Posterior vena cava (tissue), 2 donors: ENCODE measurements at places on chromosomes 4 and X.

DNA sequence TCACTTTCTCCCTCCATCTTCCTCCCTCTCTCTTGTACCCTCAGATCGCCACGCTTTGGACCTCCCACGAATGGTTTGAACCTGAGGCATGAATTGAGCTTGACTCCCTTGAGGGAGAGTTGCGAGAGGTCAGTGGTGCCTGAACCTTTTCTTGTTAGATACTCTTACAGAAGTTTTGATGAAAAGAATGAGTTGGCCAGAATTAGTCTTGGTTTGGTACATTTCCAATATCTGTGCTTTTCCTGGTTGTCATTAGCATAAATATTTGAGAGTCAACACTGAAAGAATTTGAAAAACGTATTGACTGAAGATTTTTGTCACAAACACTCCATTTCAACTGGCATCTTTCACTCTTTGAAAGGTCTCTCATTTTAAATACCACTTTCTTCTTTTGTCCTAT, 510.6 kb upstream of the DIPK2B start:
- no peak for DNase-seq

DNA sequence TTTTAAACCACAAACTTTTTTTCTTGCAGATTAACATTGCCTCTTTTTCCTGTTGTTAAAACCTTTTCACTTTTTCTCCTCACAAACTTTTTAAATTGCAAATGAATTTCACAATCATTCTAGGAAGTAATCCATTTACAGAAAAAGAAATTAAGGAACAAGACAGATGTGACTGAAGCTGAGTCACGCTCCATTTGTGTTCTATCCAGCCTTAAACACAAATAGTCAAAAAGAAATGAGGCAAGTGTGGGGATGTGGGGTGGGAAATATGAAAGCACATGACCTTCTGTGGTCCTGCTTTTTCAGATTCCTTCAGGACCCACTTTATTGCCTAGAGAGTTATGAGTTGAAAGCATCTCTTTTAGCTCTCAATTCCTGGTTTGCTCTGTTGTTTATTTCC, 197.0 kb downstream of the ADGRL3 start:
- no peak for DNase-seq

DNA sequence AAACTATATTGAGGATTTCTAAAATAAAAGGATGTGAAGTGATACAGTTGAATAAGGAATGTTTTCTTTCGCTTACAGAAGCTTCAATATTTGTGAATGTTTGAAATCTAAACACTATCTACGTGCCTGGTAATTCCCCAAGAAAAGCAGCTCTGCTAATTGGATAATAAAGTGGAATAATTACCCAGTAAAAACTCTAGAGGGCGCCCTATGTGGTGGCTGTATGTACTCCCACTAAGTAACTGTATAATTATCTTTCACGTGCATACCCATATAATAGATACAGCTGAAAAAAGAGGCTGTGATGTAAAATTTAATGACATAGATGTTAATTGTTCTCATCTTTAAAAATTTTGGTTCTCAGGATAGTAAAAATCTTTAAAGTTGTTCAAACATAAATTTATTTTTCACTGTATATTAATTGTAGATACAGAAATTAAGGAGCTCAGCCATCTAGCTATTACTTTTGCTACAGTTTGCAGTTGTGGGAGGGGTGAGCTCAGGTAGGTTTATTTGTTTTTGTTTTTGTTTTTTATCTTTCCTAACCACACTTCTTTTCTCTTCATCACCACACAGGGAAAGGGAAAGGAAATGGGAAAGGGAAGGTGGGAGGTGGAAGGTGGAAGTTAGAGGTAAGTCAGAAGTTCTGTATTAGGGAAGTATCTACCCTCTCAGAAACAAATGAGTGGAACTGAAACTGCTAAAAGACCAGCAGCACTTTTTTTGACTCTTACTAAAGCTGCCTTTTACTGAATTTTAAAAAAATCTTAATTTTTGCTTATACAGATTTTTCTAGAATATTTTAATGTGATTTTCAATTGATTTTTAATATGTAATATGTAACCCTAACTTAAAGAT, 151.7 kb upstream of the RPS6KA6 start:
- no peak for DNase-seq

- DNase-seq = no peak
Observed at GRCh38 chr4:41069257-41069656, 145.1 kb downstream of the APBB2 start.

- no peak for DNase-seq
Observed at GRCh38 chrX:130861462-130861861, 41.5 kb downstream of the ENOX2 start.

- DNase-seq = no peak
Observed at GRCh38 chr4:154364066-154364845, 127.3 kb downstream of the DCHS2 start.

DNA sequence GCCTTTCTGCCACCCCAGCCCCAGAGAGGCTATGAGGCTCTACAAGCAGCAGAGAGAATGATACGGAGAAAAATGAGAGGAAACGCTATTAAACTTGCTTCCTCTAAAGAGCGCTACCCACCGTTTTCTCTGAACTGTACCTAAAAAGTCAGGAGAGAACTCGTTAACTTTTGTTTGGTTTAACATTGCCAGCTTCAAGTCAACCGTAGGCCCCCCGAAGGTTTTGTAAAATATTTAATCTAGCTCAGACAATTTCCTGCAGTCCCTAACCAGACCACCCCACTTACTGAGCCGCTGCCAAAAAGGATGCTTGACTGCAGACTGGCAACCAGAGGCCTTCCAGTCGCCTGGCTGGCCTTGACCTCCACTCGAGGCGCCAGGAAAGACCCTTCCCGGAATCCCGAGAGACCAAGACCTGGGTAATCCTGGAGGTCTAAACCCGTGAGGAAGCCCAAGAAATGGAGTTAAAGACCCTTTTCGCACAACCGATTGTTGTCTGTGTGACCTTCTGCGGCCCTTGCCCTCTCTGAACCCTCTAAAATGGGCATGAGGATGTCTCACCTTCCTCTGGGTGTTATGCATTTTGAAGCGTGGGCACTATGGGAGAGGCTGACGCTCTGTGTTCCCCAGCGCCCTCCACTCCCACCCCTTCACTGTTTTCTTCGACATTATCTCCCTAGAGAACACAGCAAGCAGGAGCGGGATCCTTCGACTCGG, 86.3 kb downstream of the BCOR start:
- no peak for DNase-seq

GRCh38 chrX:5857232-5857631, 371.4 kb downstream of the NLGN4X start:
- no peak for DNase-seq

DNA sequence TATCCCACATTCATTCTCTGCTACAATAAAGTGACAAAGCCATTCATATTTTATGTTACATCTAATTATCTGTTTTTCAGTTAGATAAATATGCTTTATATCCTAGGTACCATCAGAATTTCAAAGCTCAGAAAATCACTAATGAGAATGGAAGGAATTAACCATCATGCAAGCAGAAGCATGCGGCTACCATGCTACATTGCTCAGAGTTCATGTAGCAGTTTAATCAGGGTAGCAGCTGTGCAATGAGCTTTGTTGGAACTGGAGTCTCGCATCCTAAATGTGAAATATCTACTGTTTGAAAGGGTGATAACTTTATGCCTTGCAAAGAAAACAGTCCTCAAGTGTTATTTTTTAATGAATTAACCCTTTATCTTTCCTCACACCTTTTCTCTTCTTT, 77.5 kb downstream of the SNCA start:
- no peak for DNase-seq

GRCh38 chr4:72473434-72473900, 95.6 kb downstream of the ADAMTS3 start:
- no peak for DNase-seq

- no peak for DNase-seq
Observed at GRCh38 chrX:56765811-56766553, 36.9 kb downstream of the NBDY start.

DNA sequence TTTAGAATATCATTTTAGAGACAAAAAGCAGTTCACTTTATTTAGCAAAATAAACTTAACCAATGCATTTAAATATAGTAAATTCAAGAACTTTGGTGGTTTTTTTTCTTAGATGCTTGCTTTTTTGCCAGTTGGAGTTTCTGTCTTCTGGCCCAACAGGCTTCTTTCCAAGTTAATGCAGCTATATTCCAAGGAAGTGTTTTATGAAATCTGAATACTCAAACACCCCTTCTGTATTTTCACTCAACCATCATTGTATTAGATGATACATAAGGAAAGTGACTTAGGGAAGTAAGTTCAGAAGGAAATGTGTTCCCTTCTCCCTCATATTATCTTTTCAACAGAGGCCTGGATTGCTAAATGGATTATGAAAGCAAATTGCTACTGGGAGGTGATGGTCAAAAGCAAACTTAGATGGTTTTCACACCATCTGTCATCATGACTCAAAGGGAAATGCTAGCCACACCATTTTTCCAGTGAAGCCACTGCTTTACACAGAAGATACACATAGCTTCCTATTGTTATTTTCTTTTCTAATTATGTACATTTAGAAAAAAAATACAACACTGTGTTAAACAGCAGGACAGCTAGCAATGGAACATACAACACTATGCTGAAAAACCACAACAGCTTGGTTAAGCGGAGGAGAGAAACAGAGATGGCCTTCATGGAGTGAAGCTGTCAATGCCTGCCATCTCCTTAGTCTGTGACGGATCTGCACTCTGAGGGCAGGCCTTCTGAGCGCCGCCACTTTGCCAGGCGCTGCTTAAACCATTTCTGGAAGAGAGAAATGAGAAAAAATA, 32.9 kb downstream of the HOPX start:
- DNase-seq = no peak

GRCh38 chr4:1523907-1524636, 117.8 kb upstream of the NKX1-1 start:
- DNase-seq = peak; percentile 80

- no peak for DNase-seq
Observed at GRCh38 chrX:27086237-27086636, 376.9 kb downstream of the PPP4R3C start.

DNA sequence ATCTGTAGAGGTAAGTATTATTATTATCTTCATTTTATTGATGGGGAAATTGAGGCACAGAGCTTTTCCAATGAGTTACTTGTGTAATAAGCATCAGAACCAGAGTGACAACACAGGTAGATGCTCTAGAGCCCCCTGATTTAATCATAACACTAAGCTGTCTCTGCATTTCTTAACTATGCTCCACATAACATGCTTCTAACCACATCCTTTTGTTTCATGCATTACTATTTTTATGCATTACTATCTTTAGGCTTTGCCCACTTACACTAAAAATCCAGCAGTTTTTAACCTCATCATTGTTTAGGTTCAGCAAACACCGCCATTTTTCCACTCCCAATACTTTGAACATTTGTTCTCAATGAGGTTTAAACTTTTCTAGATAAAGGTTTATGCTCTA, 1900.8 kb upstream of the PCDH10 start:
- DNase-seq = no peak

DNA sequence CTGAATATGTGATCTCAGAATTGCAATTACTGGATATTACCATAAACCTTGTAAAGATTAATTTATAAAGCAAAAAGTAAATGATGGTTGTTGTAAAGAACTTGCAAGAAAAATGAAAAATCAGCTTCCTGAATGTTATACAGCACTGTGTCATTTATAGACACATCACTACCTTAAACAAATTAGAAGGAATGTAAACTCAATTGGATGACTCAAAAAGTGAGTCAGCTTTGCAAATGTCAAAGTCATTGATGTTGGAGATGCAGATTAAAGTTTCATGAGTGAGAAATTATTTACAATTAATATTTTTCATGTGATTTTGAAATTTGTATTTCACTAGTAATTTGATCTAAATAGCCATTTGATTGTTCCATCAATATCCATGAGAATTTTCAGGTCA, 193.2 kb downstream of the RAPGEF2 start:
- DNase-seq = no peak

- no peak for DNase-seq
Observed at GRCh38 chr4:15361529-15361928, 66.3 kb upstream of the C1QTNF7 start.

DNA sequence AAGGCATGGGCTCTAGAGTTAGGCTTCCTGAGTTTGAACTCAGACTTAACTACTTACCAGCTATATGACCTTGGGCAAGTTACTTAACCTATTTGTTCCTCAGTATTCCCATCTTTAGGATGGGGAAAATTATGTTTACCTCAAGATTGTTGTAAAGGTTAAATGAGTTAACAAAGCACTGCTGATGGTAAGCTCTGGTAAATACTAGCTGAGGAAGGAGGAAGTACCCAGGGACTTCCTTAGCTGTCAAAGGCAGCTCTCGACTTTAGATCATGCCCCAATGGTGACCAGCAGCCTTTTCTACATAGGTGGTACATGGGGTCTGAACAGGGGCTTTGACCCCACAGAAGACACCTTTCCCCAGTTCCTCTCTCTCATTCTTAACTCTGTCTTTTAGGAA, 20.1 kb downstream of the ATP7A start:
- DNase-seq = no peak

DNA sequence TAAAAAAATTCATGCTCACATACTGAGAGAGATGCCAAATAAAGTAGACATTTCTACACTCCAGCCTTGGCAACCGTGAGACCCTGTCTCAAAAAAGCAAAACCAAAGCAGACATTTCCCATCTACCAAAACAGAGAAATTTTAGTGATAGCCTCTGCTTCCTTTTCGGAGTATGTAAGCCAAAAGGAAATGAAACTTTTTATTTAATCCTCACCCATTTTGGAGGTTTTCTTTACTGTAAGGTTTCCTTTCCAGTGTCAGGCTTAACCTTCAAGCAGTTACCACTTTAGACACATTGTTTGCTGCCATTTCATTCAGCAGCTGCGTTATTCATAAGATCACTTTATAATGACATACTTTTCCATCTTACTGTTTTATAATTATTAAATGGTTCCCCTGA, 15.9 kb downstream of the ADD1 start:
- no peak for DNase-seq

DNA sequence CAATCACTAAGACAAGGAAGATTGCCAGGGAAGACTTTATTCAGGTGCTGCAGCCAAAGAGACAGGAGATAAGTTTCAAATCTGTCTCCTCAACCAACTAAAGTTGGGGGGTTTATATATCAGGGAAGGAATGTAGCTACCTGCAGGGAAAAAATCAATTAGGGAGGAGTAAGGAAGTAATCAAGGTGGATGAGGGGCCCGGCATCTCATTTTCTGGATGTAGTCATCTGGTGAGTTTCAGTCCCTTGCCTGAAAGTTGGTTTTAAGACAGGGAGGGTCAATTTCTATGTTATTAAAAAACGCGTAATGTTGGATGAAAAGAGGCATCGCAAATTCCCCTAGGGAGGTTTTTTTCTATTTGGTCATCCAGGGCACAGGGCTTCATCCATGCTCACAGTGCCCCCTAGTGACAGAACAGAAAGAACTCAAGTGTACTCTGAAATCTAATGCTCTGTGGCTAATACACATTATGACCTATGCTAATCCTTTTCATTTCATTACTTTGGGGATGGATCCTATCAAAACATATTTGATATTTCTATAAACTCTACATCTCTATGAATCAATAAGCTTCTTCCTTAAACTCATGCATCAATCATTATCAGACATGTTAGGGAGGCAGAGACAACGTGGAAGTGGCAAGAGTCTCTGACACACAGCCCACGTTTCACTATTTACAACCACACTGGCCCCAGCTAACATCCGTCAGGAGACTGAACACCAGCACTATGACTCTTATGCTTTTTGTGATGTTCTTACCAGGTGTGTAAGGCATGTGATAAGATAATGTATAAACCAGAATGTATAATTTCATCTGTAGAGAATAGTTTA, 1577.0 kb upstream of the TENM3 start:
- DNase-seq = no peak
